ENCODE measurements at places on chromosomes 7 and 10.

DNA sequence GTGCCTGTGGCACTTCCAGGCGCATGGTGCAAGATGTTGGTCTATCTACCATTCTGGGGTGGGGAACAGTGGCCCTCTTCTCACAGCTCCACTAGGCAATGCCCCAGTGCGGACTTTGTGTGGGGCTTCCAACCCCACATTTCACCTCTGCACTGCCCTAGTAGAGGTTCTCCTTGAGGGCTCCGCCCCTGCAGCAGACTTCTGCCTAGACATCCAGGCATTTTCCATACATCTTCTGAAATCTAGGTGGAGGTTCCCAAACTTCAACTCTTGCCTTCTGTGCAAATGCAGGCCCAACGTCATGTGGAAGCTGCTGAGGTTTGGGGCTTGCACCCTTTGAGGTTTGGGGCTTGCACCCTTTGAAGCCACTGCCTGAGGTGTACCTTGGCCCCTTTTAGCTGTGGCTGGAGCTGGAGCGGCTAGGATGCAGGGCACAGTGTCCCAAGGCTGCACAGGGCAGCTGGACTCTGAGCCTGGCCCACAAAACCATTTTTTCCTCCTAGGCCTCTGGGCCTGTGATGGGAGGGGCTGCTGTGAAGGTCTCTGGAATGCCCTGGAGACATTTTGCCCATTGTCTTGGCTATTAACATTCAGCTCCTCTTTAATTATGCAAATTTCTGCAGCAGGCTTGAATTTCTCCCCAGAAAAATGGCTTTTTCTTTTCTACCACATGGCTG is 130.6 kb upstream of the EFCAB10 start:
- no peak for DNase-seq

DNA sequence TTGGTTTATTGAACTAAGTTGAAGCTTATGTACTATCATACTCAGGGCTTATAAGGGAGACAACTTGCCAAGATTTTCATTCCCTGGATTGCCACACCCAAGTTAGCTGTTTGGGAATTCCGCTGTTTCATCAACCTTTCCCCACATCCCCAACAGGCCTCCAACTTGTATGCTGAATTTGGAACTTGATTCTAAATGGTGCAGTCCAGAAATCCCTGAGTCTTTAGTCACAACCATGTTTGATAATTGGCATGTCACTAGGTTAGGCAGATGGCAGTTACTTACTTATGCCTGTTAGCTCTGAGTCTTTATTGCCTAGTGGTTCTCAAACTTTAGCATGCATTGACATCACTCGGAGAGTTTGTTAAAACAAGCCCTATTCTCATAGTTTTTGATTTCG is 135.4 kb upstream of the PRPS1L1 start:
- no peak for DNase-seq

DNA sequence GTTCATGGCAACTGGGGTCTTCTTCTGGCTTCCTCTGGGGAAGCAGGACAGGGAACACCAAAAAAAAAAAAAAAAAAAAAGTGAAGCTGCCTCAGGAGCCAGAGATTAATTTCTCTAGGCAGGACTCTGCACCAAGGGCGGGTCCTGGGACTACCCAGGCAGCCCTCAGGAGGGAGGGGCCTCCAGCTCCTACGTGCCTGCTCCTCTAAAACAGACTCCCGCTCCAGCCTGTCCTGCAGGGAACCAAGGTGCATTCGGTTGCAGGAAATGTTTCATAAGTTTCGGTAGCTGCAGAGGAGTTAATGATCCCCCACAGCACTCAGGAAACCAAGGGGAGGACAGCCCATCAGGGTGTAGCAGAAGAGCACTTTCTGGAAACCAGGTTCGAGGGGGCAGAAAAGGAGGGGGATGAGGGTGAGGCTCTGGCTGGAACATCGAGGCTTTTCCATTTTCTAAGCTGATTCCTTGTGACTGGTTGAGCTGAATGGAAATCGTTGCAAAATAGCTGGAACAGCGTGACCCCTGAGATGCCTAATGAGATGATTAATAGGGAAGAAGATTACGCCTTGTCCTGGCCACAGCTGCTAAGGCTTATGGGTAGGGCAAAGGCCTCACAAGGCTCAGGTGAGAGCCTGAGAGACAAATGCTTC is 84.2 kb downstream of the STRA8 start:
- no peak for DNase-seq

- no peak for DNase-seq
Observed at GRCh38 chr7:96521068-96521894, 188.4 kb downstream of the SEM1 start.

DNA sequence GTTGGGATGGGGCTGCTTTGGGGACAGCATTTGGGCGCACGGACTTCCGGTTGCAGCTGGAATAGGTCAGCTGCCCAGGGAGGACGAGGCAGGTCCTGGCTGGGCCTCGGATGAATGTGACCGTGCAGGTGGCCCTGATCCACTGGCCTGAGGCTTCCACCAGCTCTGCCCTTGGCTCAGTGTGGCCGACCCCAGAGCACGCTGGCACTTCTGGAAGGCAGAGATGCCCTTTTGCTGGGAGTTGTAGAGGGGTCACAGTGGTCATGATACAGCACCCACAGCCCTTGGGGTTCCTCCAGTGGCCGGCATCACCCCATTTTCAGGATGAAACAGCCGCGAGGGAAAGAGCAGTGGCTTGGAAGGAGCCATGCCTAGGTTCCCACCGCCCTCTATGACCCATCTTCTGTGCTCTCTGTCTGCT is 19.0 kb downstream of the ADCY1 start:
- DNase-seq: no peak

GRCh38 chr7:20146451-20146850 is 70.7 kb downstream of the MACC1 start:
- DNase-seq: no peak

- DNase-seq: no peak
Observed at GRCh38 chr10:49319206-49319605, 20.2 kb downstream of the C10orf71 start.

GRCh38 chr10:73559590-73559989 is 31.6 kb downstream of the USP54 start:
- DNase-seq: no peak

GRCh38 chr7:121537031-121537430 is 140.9 kb upstream of the FAM3C start:
- DNase-seq: no peak

DNA sequence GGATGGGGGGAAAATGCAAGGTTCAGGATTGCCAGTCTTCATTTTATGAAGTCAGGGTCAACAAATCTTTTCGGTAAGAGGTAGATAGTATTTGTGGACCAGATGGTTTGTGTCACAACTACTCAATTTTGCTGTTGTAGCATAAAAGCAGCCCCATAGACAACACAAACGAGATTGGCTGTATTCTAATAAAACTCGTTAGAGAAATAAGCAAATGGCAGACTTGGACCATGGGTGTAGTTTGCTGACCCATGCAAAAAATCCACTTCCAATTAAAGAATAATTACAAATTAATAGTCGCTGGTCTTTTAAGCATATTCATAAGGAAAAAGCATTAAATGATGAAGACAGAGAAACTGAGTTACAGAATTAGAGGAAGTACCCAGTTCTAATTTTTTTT is 247.1 kb downstream of the CRPPA start:
- DNase-seq: no peak

GRCh38 chr7:84328571-84328970 is 134.0 kb upstream of the SEMA3A start:
- no peak for DNase-seq

GRCh38 chr10:88095778-88096431 is 232.5 kb downstream of the PTEN start:
- DNase-seq: no peak

GRCh38 chr7:76428868-76429805 is 4.4 kb downstream of the ZP3 start:
- no peak for DNase-seq

DNA sequence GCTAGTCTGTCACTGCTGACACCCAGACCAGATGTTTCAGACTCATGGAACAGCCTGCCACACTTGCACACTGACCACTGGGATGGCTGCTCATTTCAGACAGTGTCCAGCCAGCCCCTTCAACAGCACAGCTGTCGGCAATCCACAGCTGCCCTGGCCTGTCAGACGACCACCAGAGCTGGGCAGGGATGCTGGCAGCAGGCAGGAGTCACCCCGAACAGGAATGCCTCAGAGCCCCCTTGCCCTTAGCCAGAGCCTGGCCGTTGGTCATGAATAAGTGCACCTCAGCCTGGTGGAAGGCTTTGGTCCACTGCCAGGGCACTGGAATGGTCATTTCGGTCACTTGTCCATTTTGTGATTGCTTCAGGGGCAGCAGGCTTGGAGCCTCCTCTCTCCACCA is 149.6 kb upstream of the TCERG1L start:
- DNase-seq: no peak

DNA sequence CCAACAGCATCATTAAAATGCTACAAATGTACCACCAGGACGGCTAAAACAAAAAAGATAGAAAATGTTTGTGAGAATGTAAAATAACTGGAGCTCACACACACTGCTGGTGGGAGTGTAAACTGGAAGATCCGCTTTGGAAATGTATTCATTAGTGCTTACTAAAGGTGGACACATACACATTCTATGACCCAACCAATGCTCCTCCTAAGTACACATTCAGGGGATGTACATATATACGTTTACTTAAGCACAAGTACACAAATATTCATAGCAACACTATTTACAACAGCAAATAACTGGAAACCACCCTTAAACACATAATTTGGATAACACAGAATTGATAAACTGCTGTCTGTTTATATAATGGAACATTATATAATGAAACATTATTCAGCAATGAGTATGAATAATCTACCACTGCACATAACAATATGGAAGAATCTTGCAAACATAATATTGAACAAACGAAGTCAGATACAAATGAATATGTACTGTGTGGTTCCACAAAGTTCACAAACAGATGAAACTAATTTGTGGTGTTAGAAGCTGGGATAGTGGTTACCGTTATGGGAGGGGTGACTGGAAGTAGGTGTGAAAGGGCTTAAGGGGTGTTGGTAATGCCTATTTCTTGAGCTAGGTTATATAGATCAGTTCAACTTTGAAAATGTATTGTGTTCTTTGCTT is 52.1 kb downstream of the STRA8 start:
- no peak for DNase-seq

DNA sequence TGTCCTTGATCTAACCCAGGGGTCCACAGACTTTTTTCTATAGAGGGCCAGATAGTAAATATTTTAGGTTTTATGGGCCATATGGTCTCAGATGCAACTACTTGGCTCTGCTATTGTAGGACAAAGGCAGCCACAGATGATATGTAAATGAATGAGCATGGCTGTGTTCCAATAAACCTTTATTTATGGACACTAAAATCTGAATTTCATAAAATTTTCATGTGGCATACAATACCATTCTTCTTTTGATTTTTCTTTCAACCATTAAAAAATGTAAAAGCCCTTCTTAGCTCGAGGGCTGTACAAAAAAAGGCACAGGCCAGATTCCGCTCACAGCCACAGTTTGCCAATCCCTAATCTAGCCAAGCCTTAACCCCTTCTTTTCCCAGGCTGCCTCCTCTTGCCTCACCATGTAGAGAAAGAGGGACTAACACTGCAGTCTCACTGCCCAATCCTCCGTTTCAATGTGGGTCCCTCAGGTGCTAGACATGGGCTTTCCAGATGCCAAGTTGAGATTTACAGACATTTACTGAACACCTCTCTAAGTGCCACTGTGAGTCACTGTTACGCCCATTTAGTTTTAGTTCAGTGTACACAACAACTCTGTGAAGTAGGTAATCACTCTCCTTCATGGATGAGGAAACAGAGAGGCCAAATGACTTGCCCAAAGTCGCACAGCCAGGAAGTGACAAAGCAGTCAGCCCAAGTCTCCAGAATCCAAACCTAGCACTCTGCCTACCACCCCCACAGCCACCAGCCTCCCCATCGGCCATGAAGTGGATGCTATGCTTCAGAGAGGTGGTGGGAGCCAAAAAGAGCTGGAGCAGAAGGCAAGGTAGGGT is 132.6 kb upstream of the PDLIM1 start:
- DNase-seq: no peak

- no peak for DNase-seq
Observed at GRCh38 chr7:3270362-3270761, 30.7 kb upstream of the SDK1 start.

DNA sequence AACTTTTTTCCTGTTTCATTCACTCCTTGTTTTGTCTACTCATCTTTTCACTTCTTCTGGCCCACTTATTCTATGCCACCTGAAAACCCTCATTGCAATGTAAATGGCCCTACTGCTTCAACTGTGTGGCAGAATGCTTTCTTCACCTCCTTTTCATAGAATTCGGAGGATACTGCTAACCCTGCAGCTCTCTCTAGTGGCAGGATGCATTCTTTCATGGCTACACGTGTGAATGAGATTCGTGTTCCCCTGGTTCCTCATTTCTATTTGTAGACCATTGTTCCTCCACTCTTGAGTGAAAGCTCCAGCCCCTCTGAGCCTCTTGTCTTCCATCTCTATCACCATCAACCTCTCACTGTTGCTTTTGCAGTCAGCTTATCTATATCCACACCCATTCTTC is 20.9 kb upstream of the CYP26C1 start:
- DNase-seq: no peak

DNA sequence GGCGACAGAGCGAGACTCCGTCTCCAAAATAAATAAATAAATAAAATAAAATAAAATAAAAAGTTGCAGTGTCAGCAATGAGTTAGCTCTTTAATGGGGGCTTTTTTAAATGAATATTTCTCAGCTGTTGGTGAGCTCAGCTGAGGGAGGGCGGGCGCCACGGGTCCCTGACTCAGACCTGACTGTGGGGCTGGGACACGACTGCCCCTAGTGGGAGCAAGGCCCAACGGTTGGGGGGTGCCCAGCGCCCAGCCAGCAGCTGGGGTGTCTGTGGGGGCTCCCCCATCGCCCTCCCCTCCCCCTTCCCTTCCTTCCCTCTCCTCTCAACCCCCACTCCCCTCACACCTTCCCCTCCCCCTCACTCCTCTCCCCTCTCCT is 46.6 kb downstream of the PWWP2B start:
- DNase-seq: no peak

- no peak for DNase-seq
Observed at GRCh38 chr7:2049782-2050510, 182.8 kb downstream of the MAD1L1 start.

GRCh38 chr10:128064970-128065580 is 61.1 kb downstream of the MKI67 start:
- DNase-seq: no peak

DNA sequence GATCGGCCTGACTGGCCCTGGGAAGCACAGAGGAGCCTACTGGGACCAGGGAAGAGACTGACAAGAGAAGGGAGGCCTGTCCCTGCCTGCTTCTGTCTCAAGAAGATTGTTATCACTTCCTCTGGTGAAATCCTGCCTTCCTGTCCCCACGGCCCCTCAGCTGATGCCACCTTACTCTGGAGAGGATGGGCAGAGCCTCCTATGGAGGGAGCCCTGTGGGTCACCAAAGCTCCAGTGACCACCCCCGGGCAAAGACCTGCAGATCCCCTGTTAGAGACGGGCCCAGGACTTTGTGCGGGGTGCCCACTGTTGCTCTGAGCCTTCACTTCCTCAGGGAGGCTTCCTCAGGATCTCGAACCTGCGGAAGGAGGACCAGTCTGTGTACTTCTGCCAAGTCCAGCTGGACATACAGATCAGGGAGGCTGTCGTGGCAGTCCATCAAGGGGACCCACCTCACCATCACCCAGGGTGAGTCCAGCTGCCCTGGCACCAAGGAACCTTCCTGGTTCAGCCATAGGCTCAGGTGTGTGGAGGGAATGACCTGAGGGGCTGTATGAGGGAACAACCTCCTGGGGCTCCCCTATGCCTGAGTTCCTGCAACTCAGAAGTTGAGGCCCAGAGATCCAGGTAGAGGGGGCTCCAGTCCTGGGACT is 1.4 kb upstream of the PILRB start:
- no peak for DNase-seq
